ENCODE measurements at places on chromosomes 1 and 21. TPM values are rescaled to one million over a fixed set of nuclear protein-coding genes. Genes with fewer than 3 reads are reported as not detected.

DNA sequence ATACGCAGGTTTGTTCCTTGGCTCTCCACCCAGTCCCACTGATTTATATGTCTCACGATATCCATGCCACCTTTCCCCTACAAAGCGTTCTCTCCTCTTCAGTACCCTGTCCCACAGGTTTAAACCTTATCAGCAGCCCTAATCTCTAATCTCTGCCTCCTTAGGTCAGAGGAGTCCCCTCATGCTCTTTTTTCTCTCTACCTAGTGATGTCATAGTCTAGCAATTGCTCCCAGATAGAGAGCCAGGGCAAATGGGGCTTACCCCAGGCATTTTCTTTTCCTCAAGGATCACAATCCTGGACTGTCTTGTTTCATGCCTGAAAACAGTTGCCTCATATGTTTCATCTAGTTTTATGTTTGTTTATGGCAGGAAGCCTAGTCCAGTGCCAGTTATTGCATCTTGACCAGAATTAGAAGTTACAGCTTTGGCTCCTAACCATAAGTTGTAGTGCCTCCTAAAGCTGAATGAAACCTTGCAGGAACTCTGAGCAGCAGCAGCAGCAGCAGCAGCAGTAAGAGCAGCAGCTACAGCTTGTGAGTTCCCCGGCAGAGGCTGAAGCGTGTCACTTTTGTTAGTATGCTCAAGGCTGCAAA, 26.7 kb upstream of the TP53BP2 start:
- DNase-seq, result peak; percentile 54

GRCh38 chr1:157004806-157005205, 40.7 kb downstream of the ARHGEF11 start:
- peak; percentile 49 for DNase-seq

Gene TMEM35B
- 15.8 TPM for total RNA-seq

GRCh38 chr1:27416387-27417111, 24.1 kb downstream of the GPR3 start:
- DNase-seq, result peak; percentile 83

- DNase-seq, result no peak
Measured at GRCh38 chr1:205563927-205564441, 59.5 kb downstream of the CDK18 start.

DNA sequence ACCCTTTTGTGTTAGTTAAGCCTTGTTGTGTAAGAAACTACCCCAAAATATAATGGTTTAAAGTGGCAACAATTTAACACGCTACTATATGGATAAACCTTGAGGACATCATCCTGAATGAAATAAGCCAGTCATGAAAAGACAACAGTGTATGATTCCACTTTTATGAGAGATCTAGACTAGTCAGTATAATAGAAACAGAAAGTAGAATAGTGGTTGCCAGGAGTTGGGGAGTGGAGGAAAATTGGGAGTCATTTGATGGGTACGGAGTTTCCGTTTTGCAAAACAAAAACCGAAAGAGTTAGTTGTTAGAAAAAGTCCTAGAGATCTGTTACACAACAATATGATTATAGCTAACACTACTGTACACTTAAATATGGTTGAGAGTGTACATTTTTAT, 16.0 kb upstream of the CHIA start:
- peak; percentile 7 for DNase-seq

- DNase-seq, result no peak
Measured at GRCh38 chr1:206521127-206521526, 13.8 kb downstream of the RASSF5 start.

DNA sequence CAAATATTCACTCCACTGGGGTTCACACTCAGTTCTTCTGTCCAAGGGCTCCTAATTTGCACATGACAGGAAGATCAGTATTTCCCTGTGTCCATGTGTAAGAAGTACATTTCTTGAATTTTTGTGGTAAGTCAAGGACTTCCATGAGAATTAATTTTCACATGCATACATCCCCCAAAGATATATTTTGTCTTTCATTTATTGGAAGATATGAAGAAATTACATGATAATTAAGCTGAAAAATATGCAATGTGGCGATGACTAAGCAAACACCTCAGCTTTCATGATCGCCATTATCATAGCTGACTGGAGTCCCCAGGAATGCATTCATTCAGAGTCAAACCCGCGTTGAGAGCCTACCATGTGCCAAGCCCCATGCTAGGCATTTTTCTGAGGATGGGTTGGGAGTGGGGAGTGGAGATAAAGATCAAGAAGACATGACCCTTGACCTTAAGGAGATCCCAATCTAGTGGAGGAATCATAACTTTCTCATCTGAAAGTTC, 104.6 kb upstream of the F3 start:
- peak; percentile 84 for DNase-seq

Gene DSTYK
- 15.5 TPM for total RNA-seq

Gene HSD11B1
- 21.6 TPM for total RNA-seq
